Astrocyte of the hippocampus (primary cell): ENCODE measurements at places on chromosomes 7 and 10.

- peak; percentile 40 for DNase-seq
Observed at GRCh38 chr10:17647326-17647725, 3.4 kb downstream of the STAM start.

- DNase-seq = peak; percentile 66
Observed at GRCh38 chr7:107643407-107643806, 17.2 kb upstream of the SLC26A4 start.

DNA sequence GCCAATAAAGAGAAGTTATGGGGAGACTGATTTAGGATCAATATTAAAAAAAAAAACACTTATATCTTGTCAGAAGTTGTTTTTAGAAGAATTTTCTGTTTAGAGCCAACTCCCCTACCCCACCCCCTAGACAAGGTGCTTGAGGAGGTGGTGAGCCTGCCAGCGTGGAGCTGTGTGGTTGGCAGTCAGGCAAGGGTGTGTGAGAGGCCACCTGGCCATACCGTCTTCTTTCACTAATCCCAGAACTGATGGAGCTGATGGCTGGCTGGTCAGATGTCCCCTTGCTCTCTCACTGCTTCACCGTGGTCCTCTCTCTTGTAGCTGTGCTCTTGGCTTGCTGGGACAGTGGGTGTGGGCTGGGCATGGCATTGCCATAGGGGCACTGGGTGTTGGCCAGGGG is 34.3 kb downstream of the NACAD start:
- no peak for DNase-seq

DNA sequence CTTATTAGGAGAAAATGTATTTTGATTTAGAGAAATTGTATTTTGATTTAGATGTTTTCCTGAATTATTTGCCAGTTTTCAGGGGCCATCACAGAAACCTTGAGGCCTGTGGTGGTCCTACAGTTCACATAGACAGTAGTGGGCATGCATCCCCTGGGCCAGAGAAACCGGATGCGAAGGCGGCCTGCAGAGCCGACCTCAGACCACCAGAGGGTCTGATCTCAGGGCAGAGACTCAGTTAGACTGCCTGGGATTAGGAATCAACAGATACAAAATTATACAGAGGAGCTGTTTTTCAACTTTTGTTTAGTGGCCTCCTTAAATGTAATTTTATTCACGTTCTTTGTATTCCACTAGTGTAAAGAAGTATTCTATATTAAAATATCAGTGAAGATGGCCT is 158.4 kb downstream of the PAXIP1 start:
- DNase-seq = no peak

GRCh38 chr7:81605493-81605892 is 164.4 kb downstream of the HGF start:
- no peak for DNase-seq

DNA sequence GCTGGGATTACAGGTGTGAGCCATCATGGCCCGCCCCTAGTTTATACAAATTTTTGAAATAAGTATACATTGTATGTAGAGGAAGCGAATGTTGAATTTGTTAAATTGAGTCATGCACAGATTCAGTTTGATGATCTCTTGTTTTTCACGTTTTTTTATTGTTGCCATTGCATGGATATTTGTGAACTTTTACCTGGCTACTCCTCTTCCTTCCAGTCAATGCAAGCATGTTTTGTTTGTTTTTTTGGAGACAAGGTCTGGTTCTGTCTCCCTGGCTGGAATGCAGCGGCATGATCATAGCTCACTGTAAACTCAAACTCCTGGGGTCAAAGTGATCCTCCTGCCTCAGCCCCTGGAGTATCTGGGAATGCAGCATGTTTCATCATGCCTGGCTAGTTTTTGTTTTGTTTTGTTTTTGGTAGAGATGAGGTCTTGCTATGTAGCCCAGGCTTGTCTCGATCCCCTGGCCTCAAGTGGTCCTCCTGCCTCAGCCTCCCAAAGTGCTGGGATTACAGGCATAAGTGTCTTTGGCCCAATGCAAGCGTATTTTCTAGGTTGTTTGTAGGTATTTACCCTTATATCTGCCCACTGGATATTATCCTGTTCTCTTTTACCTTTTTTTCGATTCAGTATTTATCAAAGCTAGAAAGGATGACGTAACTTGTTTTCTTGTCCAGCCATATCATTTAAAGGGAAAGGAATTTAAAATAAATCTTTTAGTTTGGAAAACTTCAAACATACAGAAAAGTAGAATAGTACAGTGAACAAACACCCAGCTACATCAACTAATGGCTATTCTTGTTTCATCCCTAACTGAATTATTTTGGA is 11.0 kb downstream of the LCOR start:
- no peak for DNase-seq
